ENCODE measurements at places on chromosomes 5 and 9. TPM values are rescaled to one million over a fixed set of nuclear protein-coding genes. Genes with fewer than 3 reads are reported as not detected.
A peak's percentile ranks its signal among the peaks of the same experiment; 100 is the strongest.

Gene POMT1
- 35.9 TPM for total RNA-seq

Gene VCAN
- total RNA-seq = not detected

Gene SEC24A
- 30.5 TPM for total RNA-seq

Gene ABO
- not detected for total RNA-seq

Gene COL15A1
- total RNA-seq = 0.07 TPM

Gene LMBRD2
- 10.8 TPM for total RNA-seq

Gene PCDHGA4
- total RNA-seq = not detected

Gene GOLM1
- total RNA-seq = 2.7 TPM

Gene NMUR2
- total RNA-seq = not detected

Gene MSX2
- total RNA-seq = not detected

DNA sequence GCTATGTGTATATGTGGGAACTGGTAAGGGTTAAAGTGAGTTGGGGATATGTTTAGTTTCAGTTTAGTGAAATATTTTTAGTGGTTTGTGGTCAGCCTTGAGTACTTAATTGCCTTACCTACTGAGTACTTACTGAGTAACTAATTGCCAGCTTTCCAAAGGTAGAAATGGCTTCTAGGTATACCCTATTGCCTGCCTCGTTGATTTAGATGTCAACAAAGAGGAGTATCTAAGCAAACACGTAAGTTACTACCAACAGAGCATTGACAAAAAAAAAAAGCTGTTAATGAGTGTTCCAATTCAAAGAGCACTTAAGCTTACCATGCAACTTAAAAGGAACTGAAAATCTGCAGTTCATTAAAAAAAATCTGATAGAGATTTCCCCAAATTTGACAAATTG, 8.8 kb downstream of the ATP10B start:
- H3K4me3 ChIP-seq = no peak overlapping the region
- no peaks in the 10 kb centered on the region for H3K36me3 ChIP-seq
- no peak for DNase-seq
- no peak overlapping the region for H3K27ac ChIP-seq
- H3K4me1 ChIP-seq = no peaks in the 10 kb centered on the region

DNA sequence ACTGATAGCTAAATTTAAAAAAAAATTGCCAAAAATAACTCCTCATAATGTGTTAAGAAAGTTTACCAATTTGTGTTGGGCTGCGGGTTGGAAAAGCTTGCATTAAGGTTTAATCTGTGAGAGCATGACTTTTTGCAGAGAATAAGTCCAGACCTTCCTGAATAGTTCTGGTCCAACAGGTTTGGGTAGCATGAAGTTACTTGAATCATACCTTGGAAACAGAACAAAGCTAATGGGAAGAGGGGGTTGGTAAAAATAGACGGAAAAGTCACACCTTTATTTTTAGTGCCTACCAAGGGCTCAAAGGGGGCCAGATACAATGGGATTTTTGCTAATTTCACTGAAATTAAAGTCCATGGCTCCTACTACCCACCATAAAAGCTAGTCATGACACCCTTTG, 17.1 kb upstream of the MATR3 start:
- peak overlapping the region; percentile 86 for H3K27ac ChIP-seq
- DNase-seq = no peak
- H3K4me3 ChIP-seq = peak overlapping the region; percentile 97
- peaks cover 2% of the 10 kb centered on the region for H3K27me3 ChIP-seq

DNA sequence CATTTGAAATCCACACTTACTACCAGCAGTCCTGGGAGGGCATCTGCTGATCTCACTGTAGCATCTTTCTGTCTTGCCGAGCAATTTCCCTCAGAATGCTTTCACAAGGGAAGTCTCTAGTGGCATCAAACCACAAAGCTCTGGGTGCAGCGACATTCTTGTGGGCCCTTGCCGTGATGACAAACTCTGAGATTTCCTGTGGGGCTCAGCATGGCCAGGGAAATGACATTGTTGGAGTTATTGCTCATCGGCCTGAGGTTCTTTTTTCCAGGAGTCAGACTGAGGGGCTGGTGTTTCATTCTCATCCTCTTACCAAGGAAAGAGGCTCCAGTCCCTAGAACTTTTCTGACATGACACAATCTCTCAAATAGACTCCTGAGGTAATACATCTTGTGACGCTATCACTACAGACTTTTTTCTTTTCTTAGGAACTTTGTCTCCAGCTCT, 51.4 kb downstream of the PFDN1 start:
- H3K36me3 ChIP-seq = peaks cover 12% of the 10 kb centered on the region
- H3K4me3 ChIP-seq = peak overlapping the region; percentile 19
- no peaks in the 10 kb centered on the region for H3K27me3 ChIP-seq
- H3K27ac ChIP-seq = peak overlapping the region; percentile 87

DNA sequence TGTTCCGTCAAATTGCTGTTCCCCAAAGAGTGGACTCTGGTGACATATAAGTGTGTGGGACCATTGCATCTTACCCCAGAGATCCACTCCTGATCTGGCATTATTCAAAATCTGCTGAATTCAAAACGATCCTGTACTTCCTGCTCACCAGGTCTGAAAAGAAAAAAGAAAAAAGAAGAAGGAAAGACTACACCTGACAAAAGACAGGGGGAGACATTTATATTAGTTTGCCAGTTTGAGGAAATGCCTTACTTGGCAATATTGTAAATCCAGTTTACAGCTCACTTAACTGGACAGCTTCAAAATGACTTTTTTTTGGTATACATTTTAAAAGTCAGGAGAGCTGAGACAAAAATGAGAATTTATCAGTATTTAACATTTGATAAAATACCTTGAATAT, 15.0 kb upstream of the GRHPR start:
- H3K27me3 ChIP-seq = no peaks in the 10 kb centered on the region
- DNase-seq = no peak
- no peak overlapping the region for H3K27ac ChIP-seq
- peaks cover 27% of the 10 kb centered on the region for H3K4me1 ChIP-seq

GRCh38 chr5:104951829-104952228, 1389.2 kb upstream of the NUDT12 start:
- H3K4me1 ChIP-seq = no peaks in the 10 kb centered on the region
- H3K36me3 ChIP-seq = no peaks in the 10 kb centered on the region
- H3K27me3 ChIP-seq = no peaks in the 10 kb centered on the region

- no peaks in the 10 kb centered on the region for H3K27me3 ChIP-seq
- no peak overlapping the region for H3K4me3 ChIP-seq
- H3K27ac ChIP-seq = no peak overlapping the region
- H3K4me1 ChIP-seq = peaks cover 27% of the 10 kb centered on the region
Observed at GRCh38 chr9:113274474-113275156, 757 bp downstream of the CDC26 start.

DNA sequence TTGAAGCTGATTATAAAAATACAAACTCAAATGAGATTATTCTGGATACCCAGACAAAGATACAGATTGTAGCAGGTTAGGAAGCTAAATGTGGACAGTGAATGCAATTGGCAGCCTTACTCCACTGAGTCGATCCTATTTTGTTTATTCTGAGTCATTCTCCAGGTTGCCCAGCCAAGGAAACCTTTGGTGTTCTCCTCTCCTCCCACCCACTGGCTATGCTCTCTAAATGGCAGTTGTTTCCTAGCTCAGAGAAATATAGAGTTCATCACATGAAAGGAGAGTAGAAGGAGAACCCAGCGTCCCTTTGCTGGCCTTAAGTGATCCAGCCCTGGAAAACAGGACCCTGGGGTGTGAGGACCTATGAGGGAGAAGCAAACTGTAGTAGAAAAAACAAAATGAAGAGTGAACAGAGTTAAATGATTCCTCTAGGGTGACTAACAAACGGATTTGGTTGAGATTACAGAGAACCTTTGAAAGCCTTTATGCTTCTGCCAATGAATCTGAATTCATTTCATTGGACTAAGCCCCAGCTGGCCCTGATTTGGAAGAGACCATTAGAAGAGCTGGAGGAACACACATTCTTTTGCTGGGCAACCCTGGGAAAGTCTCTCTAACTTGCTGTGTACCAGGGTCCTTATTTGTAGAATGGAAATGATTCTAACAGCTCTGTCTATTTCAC, 95.1 kb downstream of the BRINP1 start:
- DNase-seq = no peak
- no peaks in the 10 kb centered on the region for H3K36me3 ChIP-seq
- H3K27me3 ChIP-seq = no peaks in the 10 kb centered on the region

- no peaks in the 10 kb centered on the region for H3K4me1 ChIP-seq
- no peak for DNase-seq
- H3K27ac ChIP-seq = no peak overlapping the region
- H3K4me3 ChIP-seq = no peak overlapping the region
- no peaks in the 10 kb centered on the region for H3K27me3 ChIP-seq
- H3K36me3 ChIP-seq = peaks cover 28% of the 10 kb centered on the region
Observed at GRCh38 chr9:132637801-132638200, 32.0 kb downstream of the DDX31 start.

- no peaks in the 10 kb centered on the region for H3K27me3 ChIP-seq
- no peaks in the 10 kb centered on the region for H3K36me3 ChIP-seq
- H3K27ac ChIP-seq = no peak overlapping the region
- no peak overlapping the region for H3K4me3 ChIP-seq
- peaks cover 20% of the 10 kb centered on the region for H3K4me1 ChIP-seq
- DNase-seq = no peak
Observed at GRCh38 chr5:76372323-76373054, 30.6 kb upstream of the IQGAP2 start.

GRCh38 chr9:106052166-106052565, 357.8 kb downstream of the TMEM38B start:
- H3K4me3 ChIP-seq = no peak overlapping the region
- H3K4me1 ChIP-seq = no peaks in the 10 kb centered on the region
- no peak overlapping the region for H3K27ac ChIP-seq
- no peak for DNase-seq
- no peaks in the 10 kb centered on the region for H3K36me3 ChIP-seq

- peaks cover 2% of the 10 kb centered on the region for H3K27me3 ChIP-seq
- no peak overlapping the region for H3K27ac ChIP-seq
- no peak for DNase-seq
- H3K36me3 ChIP-seq = no peaks in the 10 kb centered on the region
Observed at GRCh38 chr9:69900406-69900805, 79.8 kb downstream of the CFAP95 start.

GRCh38 chr5:67124556-67124955, 72.0 kb downstream of the CD180 start:
- no peaks in the 10 kb centered on the region for H3K27me3 ChIP-seq
- no peak for DNase-seq
- no peak overlapping the region for H3K4me3 ChIP-seq
- H3K27ac ChIP-seq = no peak overlapping the region
- no peaks in the 10 kb centered on the region for H3K4me1 ChIP-seq

DNA sequence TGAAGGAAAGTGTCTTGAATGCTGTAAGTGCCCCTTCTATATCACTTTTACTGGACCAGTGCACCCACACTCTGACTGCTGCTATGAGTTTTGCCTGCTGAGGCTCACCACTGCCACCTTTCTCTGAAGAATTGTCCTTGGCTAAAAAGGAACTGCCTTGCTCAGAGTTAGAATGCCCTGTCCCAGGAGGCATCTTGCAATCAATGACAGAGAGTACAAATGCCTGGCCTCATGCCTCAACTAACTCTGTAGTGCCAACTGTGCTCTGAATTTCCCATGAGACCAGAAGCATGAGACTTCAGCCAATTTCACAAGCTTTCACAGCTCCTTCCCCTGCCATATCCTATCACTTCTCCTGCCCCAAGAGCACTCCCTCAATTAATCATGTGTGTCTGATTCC, 569.7 kb downstream of the ZNF608 start:
- no peaks in the 10 kb centered on the region for H3K36me3 ChIP-seq
- no peaks in the 10 kb centered on the region for H3K27me3 ChIP-seq
- no peak for DNase-seq

GRCh38 chr9:21729648-21730047, 72.8 kb upstream of the MTAP start:
- peaks cover 7% of the 10 kb centered on the region for H3K27me3 ChIP-seq
- H3K27ac ChIP-seq = no peak overlapping the region
- H3K36me3 ChIP-seq = no peaks in the 10 kb centered on the region
- DNase-seq = no peak

DNA sequence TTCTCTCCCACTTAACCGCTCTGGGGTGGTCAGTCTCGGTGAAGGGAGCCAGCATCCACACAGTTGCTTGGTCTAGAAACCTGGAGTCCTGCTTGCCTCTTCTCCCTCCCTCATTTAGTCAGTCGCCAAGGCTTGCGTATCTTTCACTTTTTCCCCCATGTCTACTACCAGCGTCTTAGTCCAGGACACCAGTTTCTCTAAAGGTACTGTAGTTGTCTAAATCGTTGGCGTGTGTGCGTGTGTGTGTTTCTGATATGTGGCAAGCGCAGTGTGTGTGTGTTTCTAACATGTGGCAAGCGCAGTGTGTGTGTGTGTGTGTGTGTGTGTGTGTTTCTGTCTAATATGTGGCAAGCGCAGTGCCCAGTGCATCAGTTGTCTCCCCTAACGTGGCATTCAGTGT, 641 bp downstream of the ATP6V1G1 start:
- H3K27ac ChIP-seq = peak overlapping the region; percentile 99
- H3K36me3 ChIP-seq = peaks cover 34% of the 10 kb centered on the region
- peak overlapping the region; percentile 94 for H3K4me3 ChIP-seq
- H3K27me3 ChIP-seq = no peaks in the 10 kb centered on the region
- DNase-seq = peak; percentile 34
- H3K4me1 ChIP-seq = peaks cover 43% of the 10 kb centered on the region

DNA sequence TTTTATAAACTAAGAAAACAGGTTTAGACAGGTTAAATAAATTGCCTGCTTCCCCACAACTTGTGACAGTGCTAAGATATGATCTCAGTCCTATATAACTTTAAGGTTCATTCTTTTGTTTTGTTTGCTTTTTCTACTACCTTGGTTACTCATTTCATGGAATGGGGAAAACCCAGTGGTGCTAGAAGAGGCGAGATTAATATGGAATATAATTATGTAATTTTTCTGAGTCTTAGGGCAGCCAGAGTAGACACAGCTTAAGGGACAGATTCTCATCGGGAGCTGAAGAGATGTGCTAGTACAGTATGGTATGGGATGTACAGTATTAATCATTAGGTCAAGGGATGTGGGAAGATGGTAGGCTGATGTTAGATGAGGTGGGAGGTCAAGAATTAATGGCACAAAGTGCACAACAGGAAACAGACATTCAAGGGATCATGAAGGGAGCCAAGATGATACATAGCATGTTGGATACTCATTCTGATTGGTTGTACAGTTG, 6.2 kb downstream of the TRIM32 start:
- no peaks in the 10 kb centered on the region for H3K27me3 ChIP-seq
- DNase-seq = no peak
- H3K4me3 ChIP-seq = no peak overlapping the region
- H3K4me1 ChIP-seq = peaks cover 68% of the 10 kb centered on the region
- H3K36me3 ChIP-seq = peaks cover 29% of the 10 kb centered on the region
- no peak overlapping the region for H3K27ac ChIP-seq

- H3K4me1 ChIP-seq = peaks cover 56% of the 10 kb centered on the region
- H3K36me3 ChIP-seq = peaks cover 20% of the 10 kb centered on the region
- no peak for DNase-seq
- H3K27me3 ChIP-seq = no peaks in the 10 kb centered on the region
- peak overlapping the region; percentile 74 for H3K4me3 ChIP-seq
Observed at GRCh38 chr5:132076983-132077382, 3.4 kb downstream of the CSF2 start.

DNA sequence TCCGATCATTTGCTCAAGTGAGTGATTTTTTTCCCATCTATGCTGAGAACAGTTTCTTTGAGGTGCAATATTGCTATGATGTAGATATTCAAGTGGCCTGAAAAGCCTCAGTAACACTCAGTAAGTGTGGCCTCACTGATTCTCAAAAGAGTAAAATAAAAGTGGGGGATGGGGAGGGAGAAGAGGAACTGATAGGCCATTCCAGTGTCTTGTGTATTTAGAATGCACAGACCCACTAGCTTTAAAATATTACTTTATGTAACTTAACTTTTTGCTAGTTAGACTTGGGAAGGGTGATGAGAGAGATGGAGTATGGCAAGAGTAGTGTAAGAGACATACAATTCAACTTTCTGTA, 79.5 kb upstream of the ZNF608 start:
- no peak overlapping the region for H3K4me3 ChIP-seq
- H3K36me3 ChIP-seq = no peaks in the 10 kb centered on the region
- peaks cover 2% of the 10 kb centered on the region for H3K27me3 ChIP-seq
- no peak for DNase-seq
- no peaks in the 10 kb centered on the region for H3K4me1 ChIP-seq

All from activated CD8-positive, alpha-beta T cell treated with anti-CD3 and anti-CD28 coated beads for 36 hours (primary cell).